Amygdala (tissue), 56 donors: ENCODE measurements at places on chromosomes 4 and X.

GRCh38 chrX:152028579-152028978, 54.1 kb upstream of the GABRE start:
- no peak for DNase-seq

DNA sequence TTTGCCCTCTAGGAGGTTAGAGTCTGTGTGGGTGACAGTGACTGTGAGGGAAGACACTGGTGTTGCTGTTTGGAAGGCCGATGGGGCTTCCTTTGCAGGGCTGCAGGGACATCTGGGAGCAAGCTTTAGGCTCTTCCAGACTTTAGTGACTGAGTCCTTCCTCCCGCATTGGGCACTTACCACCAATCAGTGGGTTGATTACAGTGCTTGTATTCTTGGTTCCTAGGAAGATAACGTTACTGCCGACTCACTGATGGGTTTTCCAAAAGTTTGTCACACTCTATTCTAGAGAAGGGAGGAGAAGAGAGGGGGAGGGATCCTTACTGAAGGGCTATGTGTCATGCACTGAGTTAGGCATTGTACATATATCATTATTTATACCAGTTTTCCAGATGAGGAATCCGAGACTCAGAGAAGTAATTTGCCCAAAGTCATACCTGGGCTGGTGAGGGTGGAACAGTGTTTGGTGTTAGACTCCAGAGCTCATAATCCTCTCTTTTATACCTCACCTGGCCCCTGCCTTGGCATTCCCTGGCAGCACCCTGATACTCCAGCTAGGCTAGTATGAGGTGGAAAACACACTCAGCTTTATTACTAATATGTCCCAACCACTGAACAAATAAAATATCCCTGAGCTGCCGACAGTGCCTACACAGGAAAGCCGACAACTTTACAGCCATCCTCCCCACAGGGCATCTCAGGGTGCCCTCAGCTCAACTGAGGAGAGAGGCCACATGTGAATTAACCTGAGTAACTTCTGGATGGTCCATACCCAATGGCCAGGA, 3.8 kb downstream of the CHST7 start:
- DNase-seq: no peak

GRCh38 chr4:181870326-181870725, 372.9 kb upstream of the TENM3 start:
- no peak for DNase-seq

DNA sequence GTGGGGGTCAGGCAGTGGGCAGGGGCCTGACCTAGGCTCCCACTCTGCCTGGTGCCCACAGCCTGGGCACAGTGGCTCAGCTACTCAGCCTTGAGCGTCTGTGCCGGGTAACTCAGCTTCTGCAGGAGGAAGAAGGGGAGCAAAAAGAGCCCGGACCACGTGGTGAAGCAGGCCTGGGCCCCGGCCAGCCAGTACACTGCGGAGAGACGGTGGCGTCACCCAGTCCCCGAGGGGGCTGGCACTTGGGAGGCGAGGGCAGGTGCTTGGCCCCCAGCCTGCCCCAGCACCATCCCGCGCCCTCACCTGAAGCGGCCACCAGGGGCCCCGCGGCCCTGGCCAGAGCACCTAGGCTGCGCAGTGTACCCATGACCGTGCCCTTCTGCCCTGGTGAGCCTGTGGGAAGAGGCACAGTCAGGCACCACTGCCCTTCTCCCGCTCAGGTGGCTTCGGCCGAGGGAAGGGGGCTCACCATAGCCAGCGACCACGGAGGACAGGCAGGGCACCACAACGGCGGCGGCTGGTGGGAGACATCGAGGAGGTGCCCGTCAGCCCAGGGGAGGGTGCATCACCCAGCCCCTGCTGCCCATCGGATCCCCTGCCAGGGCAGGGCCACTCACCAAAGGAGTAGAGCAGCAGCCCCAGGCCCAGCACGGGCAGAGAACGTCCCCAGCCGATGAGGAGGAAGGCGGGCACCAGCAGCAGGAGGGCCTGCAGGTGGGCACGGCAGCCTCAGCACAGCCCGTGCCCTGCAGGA, 32.3 kb downstream of the NOP14 start:
- DNase-seq: no peak

- no peak for DNase-seq
Measured at GRCh38 chrX:77693594-77693993, 92.4 kb downstream of the ATRX start.

- peak; percentile 10 for DNase-seq
Measured at GRCh38 chr4:10582059-10582686, 102.4 kb downstream of the CLNK start.

DNA sequence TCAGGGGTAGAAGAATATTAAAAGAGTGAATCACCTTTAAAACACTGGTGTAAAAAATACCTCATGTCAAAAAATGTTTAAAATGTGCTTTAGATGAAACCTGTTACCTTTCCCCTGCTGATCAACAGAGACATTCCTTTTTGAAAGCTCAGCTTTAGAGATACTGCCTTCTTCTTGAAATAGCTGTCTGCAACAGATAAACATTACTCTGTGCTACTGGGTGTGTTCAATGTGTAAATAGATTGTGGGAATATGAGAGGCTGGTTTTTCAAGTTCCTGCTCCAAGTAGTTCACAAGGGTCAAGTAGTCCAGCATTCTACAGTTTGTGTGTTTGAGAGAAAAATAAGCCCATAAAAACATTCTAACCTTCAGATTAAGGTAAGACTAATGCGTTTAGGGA, at the start of gene SYTL5:
Gene SYTL5, plus strand, starts transcription at position 263 of the 400 bp plus-strand sequence. CDS start 27,337 bp downstream, outside the sequence.
- DNase-seq: no peak

DNA sequence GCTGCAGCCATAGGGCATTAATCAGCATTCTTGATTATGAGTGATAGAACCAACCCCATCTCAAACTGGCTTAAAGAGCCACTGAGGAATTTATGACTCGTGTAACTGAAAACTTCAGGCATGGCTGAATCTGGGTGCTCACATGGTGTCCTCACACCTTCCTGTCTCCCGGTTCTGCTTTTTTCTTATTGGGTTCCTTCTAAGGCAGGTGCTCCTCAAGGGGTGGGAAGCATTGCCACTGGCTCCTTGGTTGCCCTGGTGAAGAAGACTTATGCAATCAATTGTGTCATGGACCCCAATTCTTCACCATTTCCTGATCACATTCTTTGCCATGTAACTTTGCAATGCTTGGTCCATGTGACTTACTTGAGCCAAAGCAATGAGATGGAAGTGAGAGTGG, 4.3 kb upstream of the ZCCHC4 start:
- DNase-seq: no peak

DNA sequence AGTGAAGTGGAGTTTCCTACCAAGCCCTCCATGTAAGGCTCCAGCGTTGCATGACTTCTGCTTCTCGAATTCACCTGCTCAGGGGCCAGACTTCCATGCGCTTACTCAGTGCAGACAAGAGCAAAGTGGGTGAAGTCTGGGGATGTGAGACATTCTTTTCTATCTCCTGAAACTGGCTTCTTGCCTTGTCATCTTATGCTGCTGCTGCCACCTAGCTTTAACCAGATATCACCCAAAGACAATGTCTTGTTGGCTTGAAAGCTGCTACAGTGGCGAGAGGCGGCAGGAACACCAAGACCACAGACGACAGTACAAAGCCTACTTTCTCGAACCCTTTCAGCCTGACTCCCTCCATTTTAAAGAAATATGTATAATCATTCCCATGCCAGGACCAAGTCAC, 103.6 kb upstream of the ADGRG2 start:
- DNase-seq: no peak

DNA sequence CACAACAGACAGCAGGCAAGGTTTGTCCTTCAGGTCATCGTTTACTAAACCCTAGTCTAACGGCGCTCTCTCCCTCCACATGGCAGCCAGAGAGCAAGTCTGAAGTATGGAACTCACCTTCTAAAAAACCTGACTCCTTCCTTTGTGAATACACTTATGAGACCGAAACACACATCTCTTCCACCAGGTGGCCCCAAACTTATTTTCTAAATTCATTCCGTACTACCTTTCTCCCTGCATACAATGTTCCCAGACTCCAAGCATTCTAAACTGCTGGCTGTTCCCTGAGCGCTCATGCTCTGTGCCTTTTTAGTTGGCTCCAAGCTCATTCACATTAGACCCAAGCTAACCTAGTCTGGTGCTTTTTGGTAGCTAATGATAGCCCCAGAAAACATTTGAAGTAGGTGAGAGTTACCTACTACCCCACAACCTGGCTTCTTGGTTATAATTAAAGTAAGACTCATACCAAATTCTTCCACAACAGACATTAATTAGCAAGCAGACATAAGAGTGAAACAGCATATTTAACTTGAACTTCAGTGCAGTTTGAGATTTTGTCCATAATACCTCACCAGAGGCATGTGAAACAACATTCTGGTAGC, 67.6 kb upstream of the DCLK2 start:
- DNase-seq: no peak

GRCh38 chr4:85153221-85153620, 186.7 kb upstream of the WDFY3 start:
- DNase-seq: no peak

DNA sequence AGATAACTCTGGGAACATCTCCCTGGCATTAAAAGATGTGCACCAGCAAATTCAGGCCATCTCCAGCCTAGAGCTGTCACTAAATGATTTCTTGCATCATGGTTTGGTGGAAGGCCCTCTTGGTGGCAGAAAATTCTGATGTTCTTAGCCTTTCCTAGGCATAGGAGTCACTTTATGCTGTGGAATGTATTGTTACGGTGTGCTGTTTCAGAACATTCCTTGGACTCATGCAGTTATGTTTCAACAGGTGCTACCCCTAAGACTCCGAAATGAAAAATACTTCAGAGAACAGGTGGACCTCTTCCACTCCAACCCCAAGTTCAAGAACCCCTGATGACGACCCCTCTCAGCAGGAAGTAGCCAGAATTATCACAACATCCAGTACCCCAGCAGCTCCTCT, 20.3 kb upstream of the PAPSS1 start:
- no peak for DNase-seq

DNA sequence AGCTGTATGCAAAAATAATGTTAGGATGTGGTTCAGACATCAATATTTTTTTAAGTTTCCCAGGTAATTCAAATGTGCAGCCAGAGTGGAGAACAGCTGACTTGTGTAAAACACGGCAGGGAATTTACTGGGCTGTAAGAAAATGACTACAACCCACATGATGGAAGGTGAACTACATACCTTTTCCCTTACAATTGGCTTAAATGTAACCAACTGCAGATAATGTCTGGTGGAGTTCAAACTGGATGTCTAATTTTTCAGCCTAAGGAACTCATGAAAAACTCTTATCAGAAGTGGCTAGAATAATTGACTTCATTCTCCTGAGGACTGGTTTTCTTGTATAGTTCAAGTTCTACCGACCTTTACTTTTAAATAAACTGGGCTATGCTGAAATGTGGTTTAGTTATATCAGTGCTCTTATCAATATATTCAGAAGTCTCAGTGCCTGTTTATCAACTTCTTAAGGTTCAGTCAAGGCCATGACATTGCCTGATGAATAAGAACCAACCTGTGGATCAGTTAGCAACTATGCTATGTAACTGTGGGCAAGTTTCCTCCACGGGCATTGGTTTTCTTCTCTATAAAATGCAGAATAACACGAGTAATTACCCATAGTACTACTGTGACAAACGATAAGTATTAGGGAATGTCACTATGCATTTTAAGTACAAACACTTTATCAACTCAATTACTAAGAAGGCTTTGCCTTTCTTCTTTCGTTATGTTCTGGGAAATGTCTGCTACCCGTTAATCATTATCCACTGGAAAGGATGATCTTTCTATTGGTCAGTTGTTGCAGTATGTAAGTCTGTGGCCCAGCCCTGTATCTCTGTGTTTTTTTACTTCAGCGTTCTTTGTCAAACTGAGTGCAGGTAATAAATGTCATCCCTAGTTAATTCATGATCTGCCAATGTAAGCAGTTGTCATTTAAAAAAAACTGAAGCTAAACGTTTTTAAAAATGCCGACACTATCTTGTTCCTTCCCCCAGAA, 181.6 kb downstream of the PCDH7 start:
- no peak for DNase-seq

GRCh38 chr4:129839687-129840086, 743.7 kb downstream of the C4orf33 start:
- no peak for DNase-seq

GRCh38 chr4:151750156-151750555, 10.7 kb downstream of the GATB start:
- no peak for DNase-seq

- no peak for DNase-seq
Measured at GRCh38 chrX:40406330-40406859, 174.4 kb upstream of the ATP6AP2 start.

DNA sequence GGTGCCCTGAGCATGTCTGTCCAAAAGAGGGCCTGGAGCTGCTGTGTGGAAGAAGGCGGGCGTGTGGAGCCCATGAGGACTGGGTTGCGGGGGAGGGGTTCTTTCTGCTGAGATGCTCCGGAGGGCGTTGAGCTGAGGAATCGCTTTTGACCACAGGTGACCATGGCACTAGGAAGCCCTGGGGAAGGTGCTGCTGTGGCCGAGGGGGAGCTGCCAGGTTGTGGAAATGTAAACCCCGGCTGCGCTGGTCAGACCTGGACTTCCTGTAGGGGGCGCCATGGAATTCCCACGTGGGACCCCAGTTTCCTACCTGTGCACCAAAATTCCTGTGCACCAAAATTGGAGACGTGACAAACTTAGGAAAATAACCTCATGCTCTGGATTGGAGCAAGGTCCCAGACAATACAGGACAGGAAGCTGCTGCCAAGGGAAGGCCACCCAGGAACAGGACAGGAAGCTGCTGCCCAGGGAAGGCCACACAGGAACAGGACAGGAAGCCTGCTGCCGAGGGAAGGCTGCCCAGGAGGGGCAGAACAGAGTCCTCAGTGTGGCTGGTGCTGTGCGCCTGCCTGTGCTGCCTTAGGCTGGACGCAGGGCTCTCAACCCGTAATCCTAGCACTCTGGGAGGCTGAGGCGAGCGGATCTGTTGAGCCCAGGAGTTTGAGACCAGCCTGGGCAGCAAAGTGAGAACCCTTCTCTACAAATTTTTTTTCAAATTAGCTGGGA, 28.4 kb upstream of the UVSSA start:
- DNase-seq: no peak
